ENCODE measurements at places on chromosomes 16 and 17.

DNA sequence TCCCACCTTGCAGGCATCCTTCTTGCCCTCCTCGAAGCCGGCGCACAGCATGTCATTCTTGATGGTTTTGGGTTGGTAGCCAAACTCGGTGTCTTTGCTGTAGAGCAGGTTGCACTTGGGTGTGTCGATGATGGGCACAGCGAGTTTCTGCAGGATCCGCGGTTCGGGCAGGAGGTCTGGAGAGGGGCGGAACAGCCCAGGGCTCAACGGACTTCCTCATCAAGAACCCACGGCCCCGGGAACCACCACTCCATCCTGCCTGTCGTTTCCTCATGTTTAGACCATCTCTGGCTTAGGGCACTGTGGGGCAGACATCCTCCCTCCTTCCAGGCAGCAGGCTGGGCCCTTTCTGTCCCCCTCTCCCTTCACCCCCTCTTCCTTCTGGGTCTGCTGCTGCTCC lies 6.5 kb downstream of the PRSS27 start:
- no peak for DNase-seq

DNA sequence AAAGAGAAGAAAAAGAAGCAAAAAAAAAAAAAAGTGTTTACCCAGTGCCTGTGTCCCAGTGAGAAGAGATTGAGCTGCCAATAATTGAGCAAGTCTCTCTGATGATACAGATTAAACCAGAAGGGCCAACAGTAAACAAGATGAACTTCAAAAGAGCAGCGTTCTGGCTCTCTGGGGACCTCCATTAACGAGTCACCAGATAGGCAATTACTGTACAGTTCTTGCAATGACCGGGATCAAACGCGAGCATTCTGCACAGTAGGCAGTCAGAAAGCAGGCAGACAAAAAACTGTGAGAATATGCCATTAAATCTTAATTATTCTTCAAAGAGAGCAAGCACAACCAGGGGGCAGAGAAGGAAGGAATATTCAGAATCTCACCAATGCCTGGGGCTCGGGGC lies 626.1 kb downstream of the TMEM114 start:
- DNase-seq, result no peak

- DNase-seq, result no peak
Observed at GRCh38 chr17:33983824-33984574, 271.1 kb upstream of the CCL2 start.

- DNase-seq, result no peak
Observed at GRCh38 chr16:73473713-73474112, 425.8 kb upstream of the ZFHX3 start.

GRCh38 chr16:18932243-18932987 lies 6.2 kb upstream of the SMG1 start:
- no peak for DNase-seq

All from GM13976 (cell line).